ENCODE measurements at places on chromosomes 4 and X.

- DNase-seq: no peak
These were observed 57.7 kb downstream of the HPGDS start for GRCh38 chr4:94284889-94285288.

DNA sequence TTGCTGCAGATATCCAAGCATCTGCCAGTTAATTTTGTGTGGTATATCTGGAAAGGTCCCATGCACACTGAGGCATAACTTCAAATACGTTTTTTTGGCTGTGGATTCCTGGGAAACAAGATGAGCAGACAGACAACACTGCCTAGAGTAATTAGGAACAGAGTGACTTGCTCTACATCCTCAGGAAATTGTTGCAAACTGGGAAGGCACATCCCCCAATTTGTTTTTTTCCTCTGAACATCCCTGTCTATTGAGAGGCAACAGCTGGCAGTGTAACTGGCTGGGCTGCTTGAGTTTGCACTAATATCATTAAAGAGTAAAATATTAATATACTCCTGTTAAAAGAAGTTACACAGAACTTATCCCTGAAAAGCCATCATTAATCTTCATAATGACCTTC is 207.7 kb upstream of the SLIT2 start:
- no peak for DNase-seq

DNA sequence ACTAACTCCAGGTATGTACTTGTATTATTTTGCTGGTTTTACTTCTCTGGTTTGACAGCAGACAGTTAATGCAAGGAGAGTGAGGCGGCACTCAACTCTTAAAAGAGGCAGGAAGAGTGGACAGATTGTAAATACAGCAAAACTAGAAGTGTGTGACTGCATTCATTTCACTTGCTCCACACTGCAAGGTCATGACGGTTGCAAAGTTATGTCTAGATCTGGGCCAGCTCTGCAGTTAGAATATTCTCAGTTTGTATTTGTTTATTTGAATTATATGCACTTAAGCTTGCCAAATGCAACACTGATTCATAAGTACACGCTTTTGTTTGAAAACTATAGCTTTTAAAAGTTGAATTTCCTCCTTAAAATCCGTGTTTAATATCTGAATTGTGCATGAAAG is 148.9 kb downstream of the STIM2 start:
- DNase-seq: no peak

DNA sequence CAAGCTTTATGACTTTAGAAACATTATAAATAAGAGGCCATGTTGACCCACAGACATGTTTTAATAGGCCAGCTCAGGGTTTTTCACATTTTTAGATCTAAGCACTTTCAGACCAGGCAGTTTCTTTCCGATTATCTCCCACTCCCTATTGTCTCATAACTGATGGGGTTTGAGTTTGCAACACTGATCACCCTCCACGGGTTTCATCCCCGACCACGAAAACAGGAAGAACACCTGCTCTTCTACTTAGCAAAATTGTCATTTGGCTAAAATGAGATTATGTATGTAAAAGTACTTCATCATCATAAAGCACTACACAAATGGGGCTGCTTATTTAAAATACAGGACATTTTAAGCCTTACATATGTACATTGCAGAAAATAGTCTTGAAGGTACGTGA is 407.9 kb downstream of the HNRNPD start:
- DNase-seq: no peak

DNA sequence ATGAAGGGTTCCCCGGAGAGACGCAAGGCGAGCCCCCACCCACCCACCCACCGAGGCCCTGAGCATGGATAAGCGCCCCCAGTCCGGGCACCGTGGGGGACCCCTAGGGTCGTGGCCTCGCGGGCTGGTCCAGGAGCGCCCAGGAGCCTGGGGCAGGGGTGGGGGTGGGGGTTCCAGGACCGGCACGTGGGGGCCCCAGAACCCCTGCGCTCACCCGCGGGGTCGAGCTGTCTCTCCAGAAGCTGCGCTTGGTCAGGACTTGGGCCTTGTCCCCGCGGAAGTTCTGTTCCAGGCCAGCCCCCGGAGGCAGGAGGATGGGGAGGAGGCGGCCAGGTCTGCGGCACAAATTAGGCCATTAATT is 11.2 kb upstream of the SHOX start:
- no peak for DNase-seq

GRCh38 chrX:15404401-15405096 is 20.3 kb upstream of the VEGFD start:
- DNase-seq: no peak

GRCh38 chrX:72306851-72307645 is 1.3 kb upstream of the CITED1 start:
- DNase-seq: no peak

DNA sequence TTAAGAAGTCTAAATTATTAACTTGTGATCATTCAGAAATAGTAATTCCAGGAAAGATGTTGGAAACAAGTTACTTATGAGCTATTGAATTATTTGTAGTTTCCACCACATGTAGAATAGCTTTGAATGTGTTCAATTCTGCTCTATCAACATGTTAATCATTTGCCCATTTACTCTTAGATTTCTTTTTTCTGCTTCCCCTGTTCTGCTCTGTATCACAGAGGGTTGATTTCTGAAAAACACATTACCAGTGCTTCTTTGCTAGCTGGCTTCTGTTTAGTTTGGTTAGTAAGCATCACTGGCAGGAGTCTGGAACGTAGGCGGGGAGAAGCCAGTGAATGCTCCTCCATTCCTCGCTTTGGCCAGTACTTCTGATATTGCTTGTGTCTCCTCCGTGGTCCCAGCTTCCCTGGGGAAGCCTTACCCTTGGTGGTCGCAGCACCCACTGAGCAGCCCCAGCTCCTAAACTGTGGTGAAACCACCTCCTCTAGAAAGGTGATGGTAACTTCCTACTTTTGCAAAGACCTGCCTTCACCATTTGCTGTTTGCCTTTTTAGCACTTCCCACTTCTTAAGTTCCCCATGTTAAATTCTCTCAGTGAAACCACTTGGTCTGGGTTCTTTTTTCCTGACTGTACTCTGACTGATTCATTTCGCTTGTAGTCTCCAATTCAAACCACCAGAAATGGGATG is 40.3 kb upstream of the GALNT7 start:
- DNase-seq: no peak

DNA sequence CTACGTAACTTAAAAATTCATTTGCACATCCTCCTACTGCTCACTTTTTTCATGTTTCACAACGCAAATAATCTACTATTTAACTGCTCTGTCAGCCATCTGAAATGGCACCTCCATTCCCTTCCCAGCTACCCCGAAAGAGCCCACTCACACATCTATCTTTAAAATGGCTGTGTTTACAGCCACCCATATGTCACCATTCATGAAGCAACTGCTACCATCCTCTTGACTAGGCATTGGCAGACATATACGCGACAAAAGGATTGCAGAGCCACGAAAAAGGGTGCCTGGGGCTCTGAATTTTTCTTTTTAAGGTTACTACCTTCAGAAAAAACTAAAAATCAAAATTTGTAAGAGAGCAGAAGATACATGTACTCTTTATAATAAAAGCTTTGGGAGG is 11.5 kb downstream of the SH3RF1 start:
- DNase-seq: no peak
